ENCODE measurements at places on chromosomes 5 and 9.

DNA sequence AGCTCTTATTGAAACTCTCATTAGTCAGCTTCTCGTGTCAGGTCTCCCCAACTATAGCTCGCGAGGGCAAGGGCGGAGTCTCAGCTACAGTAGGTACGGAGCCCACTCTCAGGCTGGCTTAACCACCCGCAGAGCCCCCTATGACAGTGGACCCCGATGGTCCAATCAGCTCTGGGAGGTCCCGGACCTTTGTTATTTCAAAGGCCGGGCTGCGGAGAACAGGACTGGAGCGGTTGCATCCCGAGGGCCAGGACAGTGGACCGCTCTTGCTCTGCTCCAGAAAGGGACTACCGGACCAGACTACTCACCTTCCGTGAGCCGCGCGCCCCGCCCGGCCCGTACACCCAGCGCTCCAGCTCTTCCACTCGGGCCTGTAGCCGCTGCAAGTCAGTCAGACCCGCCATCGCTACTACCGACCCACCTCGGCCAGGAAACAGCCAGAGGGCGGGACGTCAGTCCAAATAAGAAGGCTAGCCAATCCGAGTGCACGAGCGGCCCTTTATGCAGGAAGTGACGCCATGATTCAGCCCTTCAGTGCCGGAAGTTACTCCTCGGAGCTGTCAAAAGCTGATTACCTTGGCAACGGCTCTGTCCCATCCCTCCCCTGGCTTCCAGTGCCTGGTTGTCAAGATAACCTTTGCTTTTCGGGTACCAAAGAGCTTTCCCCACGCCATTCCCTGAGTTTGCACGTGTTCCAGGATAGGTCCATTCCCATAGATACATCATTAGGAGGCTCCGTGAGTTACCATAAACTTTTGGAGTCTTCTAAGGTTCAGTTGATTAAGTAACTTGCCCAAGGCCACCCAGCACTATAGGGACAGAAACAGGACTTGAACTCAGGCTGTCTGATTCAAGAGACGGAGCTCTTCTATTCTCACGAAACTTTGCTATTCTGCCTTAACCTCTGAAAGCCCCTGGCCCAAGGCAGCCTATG lies at the start of gene DCTN3:
Gene DCTN3, minus strand, starts transcription at position 435 of the 934 bp plus-strand sequence. Its CDS starts 31 bp downstream, at position 404.
- peak; percentile 96 for DNase-seq

DNA sequence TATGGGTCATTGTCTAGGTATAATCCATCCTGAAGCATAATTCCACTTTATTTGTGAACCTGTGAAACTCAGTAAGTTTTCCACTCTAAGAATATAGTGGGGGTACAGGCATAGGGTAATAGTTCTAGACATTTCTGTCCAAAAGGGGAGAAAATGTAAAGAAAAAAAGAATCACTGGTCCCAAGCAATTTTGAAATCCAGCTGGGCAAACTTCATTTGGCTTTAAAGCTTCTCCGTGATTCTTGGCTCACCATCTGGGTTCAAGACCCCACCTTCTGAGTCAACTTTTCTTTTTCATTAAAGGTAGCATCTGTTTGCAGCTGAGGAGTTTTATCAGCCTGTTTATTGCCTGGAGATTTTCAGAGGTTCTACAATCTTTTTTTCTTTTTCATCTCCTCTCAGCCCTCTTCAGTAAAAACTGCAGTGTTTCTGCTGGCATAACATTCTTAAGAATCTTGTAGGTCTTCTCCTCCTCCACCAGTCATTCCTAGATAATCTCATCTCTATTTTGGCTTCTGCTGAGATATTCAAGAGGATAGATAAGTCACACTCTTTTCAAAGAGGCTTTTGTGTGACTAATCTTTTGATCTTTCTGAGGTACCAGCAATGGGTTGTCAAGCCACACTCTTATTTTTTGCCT lies 126.1 kb upstream of the PITX1 start:
- DNase-seq: no peak

GRCh38 chr5:126680191-126680817 lies 79.6 kb downstream of the PHAX start:
- DNase-seq: peak; percentile 56

DNA sequence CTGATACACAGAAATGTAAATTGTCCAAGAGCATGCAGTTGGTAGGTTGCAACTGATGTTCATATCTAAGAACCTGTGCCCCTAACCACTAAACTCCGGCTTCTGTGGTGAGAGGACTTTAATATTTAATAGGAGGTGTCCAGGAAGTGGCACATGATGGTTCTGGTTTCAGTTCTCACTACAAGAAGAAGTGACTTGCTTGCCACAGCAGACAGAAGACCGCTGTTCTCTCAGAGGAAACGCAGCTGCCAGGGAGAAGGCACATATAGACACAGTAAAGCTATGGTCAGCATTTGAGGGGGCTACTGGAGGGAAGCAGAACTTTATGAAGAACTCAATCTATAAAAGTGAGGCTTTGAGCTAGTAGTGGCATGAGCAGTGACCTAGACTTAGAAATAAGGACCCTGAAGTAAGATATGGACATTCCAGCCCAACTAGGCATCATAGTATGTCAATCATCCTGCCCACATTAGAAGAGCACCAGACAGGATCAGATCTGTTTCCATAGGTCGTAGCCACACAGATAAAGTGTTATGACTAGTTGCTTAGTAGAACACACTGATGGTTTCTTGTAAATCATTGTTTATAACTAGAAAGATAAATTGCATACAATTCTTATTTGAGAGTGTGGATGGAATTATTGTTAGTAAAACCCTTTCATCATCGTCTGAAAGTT lies 36.4 kb upstream of the DAB2 start:
- peak; percentile 4 for DNase-seq

GRCh38 chr5:120415985-120416384 lies 48.1 kb upstream of the PRR16 start:
- DNase-seq: no peak

GRCh38 chr5:43840424-43841125 lies 237.6 kb downstream of the NNT start:
- no peak for DNase-seq

DNA sequence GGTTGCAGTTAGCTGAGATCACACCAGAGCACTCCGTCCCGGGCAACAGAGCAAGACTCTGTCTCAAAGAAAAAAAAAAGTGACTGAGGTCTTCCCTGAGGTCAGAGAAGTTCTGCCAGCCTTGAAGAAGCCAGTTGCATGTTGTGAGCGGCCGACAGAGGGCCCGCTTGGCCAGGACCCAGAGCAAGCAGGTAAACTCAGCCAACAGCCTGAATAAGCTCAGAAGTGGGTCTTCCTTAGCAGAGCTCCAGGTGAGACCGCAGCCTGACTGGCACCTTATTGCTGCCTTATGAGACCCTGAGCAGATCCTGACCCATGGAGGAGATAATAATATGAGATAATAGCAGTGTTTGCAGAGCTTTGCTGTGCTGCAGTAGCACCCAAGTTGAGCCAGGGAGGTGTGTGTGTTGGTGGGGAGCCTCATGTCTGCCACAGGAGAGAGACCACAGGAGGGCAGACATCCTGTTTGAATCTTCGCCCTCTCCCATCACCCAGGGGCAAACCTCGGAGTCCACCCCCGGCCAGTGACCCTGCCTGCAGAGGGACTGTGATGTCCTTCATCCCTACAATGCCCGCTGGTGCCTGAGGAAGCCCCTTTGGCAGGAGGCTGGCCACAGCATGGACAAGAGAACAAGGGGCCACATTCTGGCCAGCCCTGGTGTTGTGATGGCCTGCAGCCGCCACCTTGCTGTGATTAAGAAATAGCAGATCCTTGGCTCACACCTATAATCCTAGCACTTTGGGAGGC lies 10.8 kb upstream of the BARX1 start:
- DNase-seq: no peak

GRCh38 chr5:102603670-102604069 lies 104.9 kb upstream of the SLCO6A1 start:
- DNase-seq: no peak

DNA sequence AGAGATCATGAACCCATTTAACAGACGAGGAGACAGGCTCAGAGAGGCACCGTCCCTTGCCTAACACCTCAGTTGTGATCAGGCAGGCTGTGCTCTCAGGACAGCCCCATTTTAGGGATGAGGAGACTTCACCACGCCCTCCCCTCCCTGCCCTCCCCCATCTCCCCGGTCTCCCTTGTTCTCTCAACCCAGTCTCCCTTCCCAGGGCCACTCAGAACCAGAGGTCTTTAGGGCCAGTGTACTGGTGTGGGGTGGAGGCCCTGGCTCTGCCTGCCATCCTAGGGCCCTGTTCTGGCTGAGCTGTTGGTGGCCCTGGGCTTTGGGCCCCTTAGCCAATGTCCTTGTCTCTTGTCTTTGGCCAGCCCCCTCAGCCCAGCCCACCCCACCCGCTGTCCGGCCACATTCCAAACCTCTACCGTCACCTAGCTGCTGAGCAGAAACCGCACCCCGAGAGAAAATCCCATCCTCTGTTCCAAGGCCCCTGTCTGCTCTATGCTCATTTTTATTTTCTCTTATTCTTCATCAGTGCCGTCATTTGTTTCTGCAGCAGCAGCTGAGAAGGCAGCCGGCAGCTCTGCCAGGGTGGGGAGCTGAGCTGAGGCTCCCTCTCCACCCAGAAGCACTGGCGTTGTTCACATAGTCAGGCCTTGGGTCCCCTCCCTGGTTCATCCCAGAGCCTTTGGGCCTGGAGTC lies 33.9 kb downstream of the OLFML2A start:
- DNase-seq: no peak

DNA sequence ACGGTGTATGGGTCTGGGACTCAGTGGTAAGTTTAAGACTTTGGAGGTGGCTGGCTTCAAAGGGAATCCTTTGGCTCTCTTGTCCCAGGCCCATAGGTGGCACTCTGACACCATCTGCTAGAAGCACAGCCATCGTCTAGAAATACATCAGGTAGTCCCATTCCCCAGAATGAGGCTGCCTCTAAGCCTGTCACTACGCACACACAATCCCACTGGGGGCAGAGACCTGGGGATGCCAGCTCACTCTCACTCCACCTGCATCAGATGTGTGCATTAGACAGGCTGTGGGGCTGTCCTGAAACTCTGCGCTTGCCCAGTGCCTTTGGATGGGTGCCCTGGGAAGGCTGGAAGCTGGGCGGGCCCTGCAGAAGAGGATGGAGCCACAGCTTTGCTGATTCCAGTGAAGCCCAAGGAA lies 127.5 kb upstream of the PANK3 start:
- DNase-seq: peak; percentile 4

GRCh38 chr5:68460147-68460798 lies 244.7 kb downstream of the PIK3R1 start:
- peak; percentile 68 for DNase-seq

GRCh38 chr9:96160168-96160567 lies 141.8 kb downstream of the HSD17B3 start:
- DNase-seq: no peak

DNA sequence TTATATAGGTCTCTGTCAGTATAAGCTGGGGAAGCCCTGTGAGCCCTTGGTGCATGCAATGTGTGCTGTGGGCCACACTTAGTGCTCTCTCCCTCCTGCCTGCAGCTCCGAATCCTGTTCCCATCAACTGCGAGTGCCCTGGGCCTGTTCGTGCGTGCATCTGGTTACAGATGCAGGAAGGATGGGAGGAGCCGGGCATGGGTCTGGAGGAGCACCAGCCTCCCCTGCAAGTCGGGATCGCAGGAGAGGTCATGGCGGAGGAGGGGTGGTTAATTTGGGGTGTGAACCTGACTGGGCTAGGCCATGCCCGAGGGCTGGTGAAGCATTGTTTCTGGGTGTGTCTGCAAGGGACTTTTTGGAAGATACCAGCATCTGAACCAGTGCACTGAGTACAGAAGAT lies 274.6 kb upstream of the IRX4 start:
- no peak for DNase-seq

DNA sequence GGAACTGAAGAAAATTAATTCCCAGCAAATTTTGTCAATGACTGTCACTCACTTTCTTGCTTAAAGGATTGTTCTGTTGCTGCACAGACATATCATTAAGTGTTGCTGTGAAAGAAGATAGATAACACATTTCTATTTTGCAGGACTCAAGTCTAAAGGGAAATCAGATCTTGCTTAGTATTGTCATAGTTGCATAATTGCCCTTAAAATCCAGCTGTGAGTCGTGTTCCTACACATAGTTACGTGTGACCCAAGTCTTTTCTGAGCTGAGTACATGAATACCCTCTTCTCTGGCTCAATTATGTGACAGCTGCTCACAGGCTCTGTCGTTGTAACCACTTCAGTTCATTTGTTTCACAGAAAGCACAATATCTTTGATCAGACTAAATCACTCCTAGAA lies 390.8 kb downstream of the DTWD2 start:
- DNase-seq: no peak

- no peak for DNase-seq
Observed at GRCh38 chr5:76983468-76983867, 30.6 kb downstream of the CRHBP start.

- no peak for DNase-seq
Observed at GRCh38 chr5:5316334-5316733, 106.1 kb upstream of the ICE1 start.

GRCh38 chr5:73136055-73136562 lies 15.7 kb downstream of the TMEM171 start:
- no peak for DNase-seq

- DNase-seq: no peak
Observed at GRCh38 chr9:75169623-75170022, 81.3 kb downstream of the OSTF1 start.

GRCh38 chr9:112007575-112008240 lies 111.1 kb downstream of the UGCG start:
- no peak for DNase-seq

DNA sequence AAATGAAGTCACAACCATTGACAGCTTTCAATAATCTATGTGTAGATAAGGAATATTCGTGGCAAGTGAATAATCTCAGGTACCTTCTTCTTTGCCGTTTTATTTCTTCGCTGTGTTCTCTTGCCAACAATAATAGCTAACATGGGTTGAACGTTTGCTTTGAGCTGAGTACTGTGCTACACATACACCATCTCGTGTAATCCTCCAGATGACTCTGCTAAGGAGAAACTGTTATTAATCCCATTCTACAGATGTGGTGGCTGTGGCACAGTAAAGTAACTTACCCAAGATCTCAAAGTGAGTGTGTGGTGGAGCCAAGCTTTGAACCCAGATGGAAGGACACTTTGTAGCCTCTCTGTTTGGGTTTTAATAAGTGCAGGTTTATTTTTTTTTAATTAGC lies 179.7 kb downstream of the C9orf152 start:
- DNase-seq: no peak

GRCh38 chr5:158599157-158599556 lies 500.6 kb downstream of the EBF1 start:
- peak; percentile 34 for DNase-seq

- DNase-seq: peak; percentile 37
Observed at GRCh38 chr9:132404228-132404881, 2.3 kb downstream of the TTF1 start.

DNA sequence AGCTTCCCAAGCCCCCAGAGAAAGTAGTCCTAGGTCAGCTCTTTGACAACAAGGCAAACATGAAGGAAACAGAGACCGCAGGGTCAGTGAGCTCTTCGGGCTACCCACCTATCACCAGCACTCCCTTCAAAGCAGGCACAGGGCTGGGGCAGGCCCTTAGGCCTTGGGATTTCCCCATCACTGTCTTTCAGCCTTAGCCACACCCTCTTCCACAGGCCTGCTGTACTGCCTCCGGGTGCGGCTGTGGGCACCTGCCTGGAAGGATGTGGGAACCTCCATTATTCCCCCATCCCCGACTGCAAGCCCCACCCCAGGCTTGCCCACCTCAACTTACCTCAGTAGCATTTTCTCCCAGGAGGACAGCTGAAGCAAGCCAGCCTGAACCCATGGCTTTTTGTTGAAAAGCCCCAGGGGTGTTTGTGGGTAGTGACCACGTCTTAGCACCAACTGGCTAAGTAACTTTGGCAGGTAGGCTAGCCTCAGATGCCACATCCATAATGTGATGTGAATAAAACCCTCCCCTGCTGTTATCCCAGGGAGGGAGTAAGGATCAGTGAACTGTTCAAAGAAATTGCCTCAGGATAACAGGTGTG lies 100.2 kb downstream of the PIK3R1 start:
- DNase-seq: no peak
